T-helper 17 cell (primary cell): ENCODE measurements at places on chromosomes 1 and 21. TPM values are rescaled to one million over a fixed set of nuclear protein-coding genes. Genes with fewer than 3 reads are reported as not detected.

- H3K27ac ChIP-seq = no peak overlapping the region
- H3K4me1 ChIP-seq = peaks cover 3% of the 10 kb centered on the region
- no peaks in the 10 kb centered on the region for H3K27me3 ChIP-seq
- H3K4me3 ChIP-seq = no peak overlapping the region
- H3K36me3 ChIP-seq = peaks cover 2% of the 10 kb centered on the region
Measured at GRCh38 chr1:240672132-240672811, 60.3 kb upstream of the GREM2 start.

Gene RUSC1
- total RNA-seq = 13.2 TPM

Gene DSCAM
- not detected for total RNA-seq

- no peak overlapping the region for H3K27ac ChIP-seq
- H3K4me1 ChIP-seq = no peaks in the 10 kb centered on the region
- DNase-seq = no peak
- peaks cover 37% of the 10 kb centered on the region for H3K27me3 ChIP-seq
- H3K4me3 ChIP-seq = no peak overlapping the region
- no peaks in the 10 kb centered on the region for H3K36me3 ChIP-seq
Measured at GRCh38 chr1:57638239-57638638, 214.4 kb upstream of the DAB1 start.

DNA sequence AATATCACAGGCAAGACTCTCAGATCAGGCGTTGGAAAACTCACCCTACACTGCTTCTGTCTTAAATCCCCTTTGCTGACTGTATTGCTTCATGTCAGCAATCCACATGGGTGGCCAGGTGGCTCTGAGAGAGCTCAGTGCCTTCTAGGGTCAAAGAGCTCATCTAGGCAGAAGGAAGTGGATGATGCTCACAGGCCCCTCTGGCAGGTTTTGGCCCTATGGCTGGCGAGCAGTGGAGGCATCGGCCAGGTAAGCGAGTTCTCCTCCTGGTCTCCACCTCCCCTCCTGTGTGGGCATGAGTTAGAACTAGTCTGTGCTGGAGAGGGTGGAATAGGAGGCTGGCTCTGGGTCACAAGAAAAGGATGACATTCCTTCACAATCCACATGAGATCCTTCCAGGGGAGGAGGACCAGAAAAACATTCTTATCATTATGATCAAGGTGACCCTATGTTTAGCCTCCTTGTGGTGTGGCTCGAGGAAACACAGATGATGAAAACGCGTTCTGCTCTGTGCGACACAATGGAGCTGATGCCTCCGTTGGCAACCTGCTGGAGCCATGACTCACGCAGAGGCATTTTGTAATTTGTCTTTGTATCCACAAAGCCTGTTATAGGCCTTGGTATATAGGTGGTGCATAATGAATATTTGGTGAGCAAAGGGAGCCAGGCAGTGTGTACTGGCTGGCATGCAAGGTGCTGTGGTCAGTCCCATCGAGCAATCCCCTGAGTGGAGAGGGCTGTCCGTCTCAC is 264.6 kb upstream of the RAB4A start:
- no peak overlapping the region for H3K27ac ChIP-seq
- peaks cover 6% of the 10 kb centered on the region for H3K4me1 ChIP-seq
- H3K27me3 ChIP-seq = no peaks in the 10 kb centered on the region
- no peak for DNase-seq
- no peak overlapping the region for H3K4me3 ChIP-seq

DNA sequence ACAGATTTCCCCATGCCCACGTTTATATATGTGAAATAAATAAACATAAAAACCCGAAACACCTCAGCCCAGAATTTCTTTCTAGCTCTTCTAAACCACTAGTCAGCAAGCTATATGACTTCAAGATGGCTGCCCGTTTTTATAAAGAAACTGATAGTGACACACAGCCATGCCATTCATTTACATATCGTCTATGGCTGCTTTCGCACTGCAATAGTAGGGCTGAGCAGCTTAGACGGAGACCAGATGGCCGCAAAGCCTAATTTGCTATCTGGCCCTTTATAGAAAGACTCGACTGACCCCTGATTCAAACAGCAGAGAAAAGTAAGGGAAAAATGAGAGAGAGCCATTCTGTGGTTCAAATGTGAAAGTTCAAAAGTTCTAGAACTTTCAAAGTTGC is 45.7 kb upstream of the FMN2 start:
- no peak overlapping the region for H3K27ac ChIP-seq
- H3K27me3 ChIP-seq = peaks cover 7% of the 10 kb centered on the region
- no peaks in the 10 kb centered on the region for H3K4me1 ChIP-seq
- H3K36me3 ChIP-seq = no peaks in the 10 kb centered on the region
- DNase-seq = no peak

GRCh38 chr21:45898028-45898350 is 83.6 kb upstream of the COL6A1 start:
- no peaks in the 10 kb centered on the region for H3K36me3 ChIP-seq
- no peaks in the 10 kb centered on the region for H3K27me3 ChIP-seq
- no peak for DNase-seq
- H3K4me1 ChIP-seq = peaks cover 7% of the 10 kb centered on the region

DNA sequence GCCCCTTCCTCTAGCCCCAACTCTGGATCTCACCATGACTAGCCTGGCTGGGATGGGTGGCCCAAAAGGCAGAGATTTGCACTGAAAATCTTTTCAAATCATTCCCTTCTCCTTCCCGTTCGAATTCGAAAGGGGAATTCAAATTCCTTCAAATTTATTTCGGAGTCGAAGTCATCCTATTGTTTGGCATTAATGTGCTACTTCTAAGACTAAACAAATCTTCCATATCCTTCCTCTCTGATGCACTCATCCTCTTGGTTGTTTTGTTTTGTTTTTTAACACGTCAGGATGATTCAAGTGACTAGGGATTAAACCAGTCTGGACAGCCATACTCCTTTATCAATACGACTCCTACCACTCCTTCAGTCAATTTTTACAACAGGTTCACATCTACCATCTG is 95.5 kb upstream of the SGIP1 start:
- no peaks in the 10 kb centered on the region for H3K27me3 ChIP-seq
- H3K4me1 ChIP-seq = peaks cover 24% of the 10 kb centered on the region
- peak overlapping the region; percentile 31 for H3K4me3 ChIP-seq
- peak overlapping the region; percentile 83 for H3K27ac ChIP-seq

- peaks cover 2% of the 10 kb centered on the region for H3K36me3 ChIP-seq
- H3K4me3 ChIP-seq = peak overlapping the region; percentile 36
- no peaks in the 10 kb centered on the region for H3K27me3 ChIP-seq
- no peak for DNase-seq
- H3K27ac ChIP-seq = peak overlapping the region; percentile 90
- H3K4me1 ChIP-seq = peaks cover 20% of the 10 kb centered on the region
Measured at GRCh38 chr1:93817819-93818569, 61.0 kb downstream of the DNTTIP2 start.

Gene GPR161
- 0.13 TPM for total RNA-seq
